HEK293T (cell line): ENCODE measurements at places on chromosomes 3 and 15.

GRCh38 chr15:59741274-59741906 lies 52.3 kb upstream of the BNIP2 start:
- peak; percentile 60 for DNase-seq

- DNase-seq: no peak
These were observed 1.4 kb upstream of the ILDR1 start for GRCh38 chr3:122023335-122023910.

DNA sequence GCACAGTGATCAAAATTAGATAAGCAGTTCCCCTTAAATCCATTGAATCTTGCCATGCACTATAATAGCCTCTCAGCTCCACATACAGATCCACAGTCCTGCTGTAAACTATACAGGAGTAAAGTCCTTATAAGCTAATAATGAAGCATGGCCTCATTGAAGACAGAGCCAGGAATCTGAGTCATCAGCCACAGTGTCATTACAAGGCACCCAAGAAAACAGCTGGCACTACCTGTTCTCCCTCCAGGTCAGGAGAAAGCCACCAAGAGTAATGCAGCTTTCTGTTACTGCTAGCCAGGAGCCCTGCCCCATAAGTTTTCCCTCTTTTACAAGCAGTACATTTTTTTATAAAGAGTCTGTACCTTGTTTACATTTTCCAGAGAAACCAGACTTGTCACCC lies 27.3 kb downstream of the WDR49 start:
- no peak for DNase-seq

GRCh38 chr15:44530653-44531052 lies 6.3 kb upstream of the EIF3J start:
- no peak for DNase-seq

GRCh38 chr3:119308355-119308754 lies 14.2 kb downstream of the ARHGAP31 start:
- no peak for DNase-seq
